ENCODE measurements at places on chromosomes 3 and 15.
A peak's percentile ranks its signal among the peaks of the same experiment; 100 is the strongest.

DNA sequence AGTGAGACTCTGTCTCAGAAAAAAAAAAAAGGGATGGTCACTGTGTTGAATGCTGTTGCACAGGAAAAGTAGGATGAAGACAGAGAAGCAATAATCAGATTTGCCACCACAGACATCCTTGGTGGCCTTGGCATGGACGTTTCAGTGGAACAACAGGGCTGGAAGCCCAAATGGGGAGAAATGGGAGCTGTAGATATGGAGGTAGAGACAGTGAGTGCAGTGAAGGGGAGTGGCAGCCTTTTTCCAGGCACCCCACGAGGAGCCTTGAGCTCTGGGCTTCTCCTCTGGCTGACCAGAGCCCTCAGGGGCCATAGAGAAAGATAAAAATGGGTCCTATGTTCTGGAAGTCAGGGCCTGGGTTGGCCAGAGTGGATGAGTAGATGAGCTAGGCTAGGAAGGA, 12.3 kb upstream of the DOCK3 start:
- no peak for DNase-seq

DNA sequence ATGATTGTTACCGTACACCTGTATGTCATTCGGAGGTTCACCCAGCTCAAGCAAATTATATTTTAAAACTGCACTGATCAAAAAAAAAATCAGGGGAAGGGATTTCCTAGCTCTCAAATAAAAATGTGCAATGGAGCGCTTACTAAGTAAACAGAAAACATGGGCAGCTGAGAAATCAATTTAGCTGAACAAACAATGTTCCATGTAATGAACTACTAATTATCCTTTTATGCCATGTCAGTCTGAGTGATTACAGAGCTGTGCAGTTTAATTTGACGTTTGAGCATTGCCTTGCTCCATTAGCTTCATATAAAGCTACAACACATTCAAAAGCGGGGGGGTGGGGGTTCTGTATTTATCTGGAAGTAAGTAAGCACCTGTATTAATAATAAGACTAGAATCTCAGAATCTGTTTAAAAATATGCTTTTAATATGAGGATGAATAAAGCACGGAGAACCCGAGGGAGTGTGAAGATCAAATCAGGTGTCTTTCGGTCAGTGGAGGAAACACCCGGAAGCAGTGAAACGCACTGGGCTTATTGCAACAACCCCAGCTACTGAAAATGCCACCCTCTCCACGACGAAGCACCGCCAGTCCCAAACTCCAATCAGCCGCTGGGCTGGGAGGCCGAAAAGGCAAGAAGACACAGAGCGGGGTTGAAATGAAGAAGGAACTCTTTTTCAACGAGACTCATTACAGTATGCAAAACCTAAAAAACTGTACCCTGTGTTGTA, 196.5 kb upstream of the ATP11B start:
- DNase-seq, result no peak

- DNase-seq, result no peak
Observed at GRCh38 chr3:177089110-177089509, 108.2 kb downstream of the TBL1XR1 start.

GRCh38 chr15:93870583-93870982, 360.8 kb upstream of the MCTP2 start:
- no peak for DNase-seq

- peak; percentile 73 for DNase-seq
Observed at GRCh38 chr15:94119923-94120775, 111.2 kb upstream of the MCTP2 start.

GRCh38 chr3:1374471-1374870, 281.6 kb downstream of the CNTN6 start:
- DNase-seq, result no peak

GRCh38 chr15:82580713-82581112, 40.5 kb upstream of the RPS17 start:
- DNase-seq, result no peak

DNA sequence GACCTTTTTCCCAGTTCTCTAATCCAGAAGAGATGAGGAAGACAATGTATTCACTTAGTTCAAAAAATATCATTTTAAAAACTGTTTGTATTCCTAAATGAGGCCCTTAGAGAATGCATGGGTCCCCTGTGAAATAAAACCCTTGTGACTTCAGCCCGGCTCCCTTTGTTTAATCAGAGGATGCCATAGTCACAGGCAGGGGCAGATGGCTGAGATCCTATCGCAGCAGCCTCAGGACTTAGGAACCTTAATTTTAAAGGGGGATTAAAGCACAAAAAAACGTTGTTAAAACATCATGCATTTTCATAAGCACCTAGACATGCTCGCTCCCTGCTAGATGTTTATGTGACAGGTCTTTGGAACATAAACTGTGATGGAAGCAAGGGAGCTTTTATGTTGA, 176.6 kb downstream of the IL20RB start:
- DNase-seq, result no peak

- peak; percentile 45 for DNase-seq
Observed at GRCh38 chr3:71581457-71582035, 2.0 kb downstream of the FOXP1 start.

DNA sequence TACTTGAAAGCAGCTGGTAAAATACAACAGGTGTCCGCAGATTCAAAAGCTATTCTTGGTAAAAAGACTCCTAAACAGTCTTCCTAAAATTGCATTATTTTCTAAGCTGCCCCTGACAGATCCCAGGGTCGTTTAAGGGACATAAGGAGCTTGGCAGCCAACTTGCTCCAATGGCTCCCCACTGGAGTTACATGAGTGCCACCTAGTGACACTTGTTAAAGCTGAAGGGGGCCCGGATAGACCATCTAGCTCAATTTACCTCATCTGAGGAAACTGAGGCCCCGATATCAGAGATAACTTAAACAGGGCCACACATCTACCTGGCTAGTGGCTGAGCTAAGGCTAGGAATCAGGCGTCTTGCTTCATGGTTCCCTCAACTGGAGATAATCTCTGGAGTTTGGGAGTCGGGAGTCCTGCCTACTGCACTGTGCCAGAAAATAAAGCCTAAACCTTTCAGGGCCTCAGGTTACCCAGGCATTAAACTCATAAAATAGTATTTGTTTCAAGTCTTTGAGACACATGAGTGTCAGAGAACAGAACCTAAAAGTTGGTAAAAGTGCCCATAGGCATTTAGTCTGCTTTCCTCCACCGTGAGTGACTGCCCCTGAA, 6.5 kb upstream of the TBC1D23 start:
- DNase-seq, result peak; percentile 72

All from HEK293T (cell line).